ENCODE measurements at places on chromosomes 4 and X. TPM values are rescaled to one million over a fixed set of nuclear protein-coding genes. Genes with fewer than 3 reads are reported as not detected.

Gene SYTL5
- total RNA-seq, result 0.33 TPM

Gene ACOX3
- 21.1 TPM for total RNA-seq

Gene DDX60
- total RNA-seq, result 33.7 TPM

Gene GJB1
- not detected for total RNA-seq

Gene FAAH2
- not detected for total RNA-seq

Gene LDB2
- total RNA-seq, result 25.5 TPM

Gene MAGEB2
- total RNA-seq, result not detected

Gene TMEM150C
- 24.6 TPM for total RNA-seq

Gene MAGEB10
- not detected for total RNA-seq

Gene COL25A1
- 12.9 TPM for total RNA-seq

Gene NALF2
- not detected for total RNA-seq

Gene ZNF157
- total RNA-seq, result not detected

Gene CLDN2
- not detected for total RNA-seq

Gene CFAP99
- not detected for total RNA-seq

Gene DKK2
- total RNA-seq, result 2.6 TPM

Gene PPARGC1A
- total RNA-seq, result 4.9 TPM

Gene CYSLTR1
- 8.5 TPM for total RNA-seq

Gene HOPX
- 0.98 TPM for total RNA-seq

Gene NUP62CL
- total RNA-seq, result not detected

Gene RAB41
- not detected for total RNA-seq

Gene FRMPD4
- total RNA-seq, result 0.44 TPM

Gene SSX3
- total RNA-seq, result not detected

Gene FUNDC1
- 15.8 TPM for total RNA-seq

Gene PUDP
- 13.9 TPM for total RNA-seq

Gene CLNK
- total RNA-seq, result not detected

Gene TXLNG
- total RNA-seq, result 35.9 TPM

Gene NHSL2
- total RNA-seq, result 8.4 TPM

Gene MAML3
- 10.0 TPM for total RNA-seq

Gene RBM3
- total RNA-seq, result 286 TPM

Gene PAGE2
- not detected for total RNA-seq

Gene CT83
- not detected for total RNA-seq

Gene SMARCAD1
- 19.4 TPM for total RNA-seq

Gene CYP2U1
- 10.2 TPM for total RNA-seq
